ENCODE measurements at places on chromosomes 11 and 22. TPM values are rescaled to one million over a fixed set of nuclear protein-coding genes. Genes with fewer than 3 reads are reported as not detected.

DNA sequence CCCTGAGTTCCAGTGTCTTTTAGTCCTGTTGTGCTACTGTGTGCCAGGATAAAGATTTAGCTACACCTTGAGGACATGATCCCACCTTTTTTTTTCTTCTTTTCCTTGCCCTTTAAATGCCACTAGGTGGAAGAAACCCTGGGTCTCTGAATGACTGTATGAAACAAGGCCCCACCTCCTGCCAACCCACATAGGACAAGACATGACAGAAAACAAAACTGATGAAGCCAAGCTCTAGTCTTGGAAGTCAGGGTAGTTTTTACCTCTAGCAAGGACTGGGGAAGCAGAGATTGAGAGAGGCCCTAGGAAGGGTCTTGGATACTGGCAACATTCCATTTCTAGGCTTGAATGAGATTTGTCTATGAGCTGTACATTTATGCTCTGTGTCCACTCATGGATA is 410.7 kb downstream of the MIAT start:
- no peak for DNase-seq

DNA sequence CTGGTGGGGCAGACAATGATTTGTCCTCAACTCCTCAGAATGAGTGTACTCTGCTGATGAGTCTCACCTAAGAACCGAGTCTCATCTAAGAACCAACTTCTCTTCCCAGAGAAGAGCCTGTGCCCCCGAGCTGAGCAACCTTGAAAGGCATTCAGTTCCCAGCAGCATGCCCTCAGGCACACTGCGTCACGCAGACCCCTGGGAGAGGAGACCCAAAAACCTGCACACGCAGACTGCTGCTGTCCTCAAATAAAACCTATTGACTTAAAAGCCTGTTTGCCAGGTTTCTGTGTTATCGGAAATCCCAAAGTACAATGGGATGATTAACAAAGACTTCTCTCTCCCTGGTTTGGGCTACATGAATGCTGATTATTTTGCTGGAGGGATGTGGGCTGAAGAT is 121.2 kb downstream of the C11orf58 start:
- DNase-seq: no peak

- DNase-seq: peak; percentile 30
These were observed 1.8 kb upstream of the SMIM35 start for GRCh38 chr11:118088531-118088930.

DNA sequence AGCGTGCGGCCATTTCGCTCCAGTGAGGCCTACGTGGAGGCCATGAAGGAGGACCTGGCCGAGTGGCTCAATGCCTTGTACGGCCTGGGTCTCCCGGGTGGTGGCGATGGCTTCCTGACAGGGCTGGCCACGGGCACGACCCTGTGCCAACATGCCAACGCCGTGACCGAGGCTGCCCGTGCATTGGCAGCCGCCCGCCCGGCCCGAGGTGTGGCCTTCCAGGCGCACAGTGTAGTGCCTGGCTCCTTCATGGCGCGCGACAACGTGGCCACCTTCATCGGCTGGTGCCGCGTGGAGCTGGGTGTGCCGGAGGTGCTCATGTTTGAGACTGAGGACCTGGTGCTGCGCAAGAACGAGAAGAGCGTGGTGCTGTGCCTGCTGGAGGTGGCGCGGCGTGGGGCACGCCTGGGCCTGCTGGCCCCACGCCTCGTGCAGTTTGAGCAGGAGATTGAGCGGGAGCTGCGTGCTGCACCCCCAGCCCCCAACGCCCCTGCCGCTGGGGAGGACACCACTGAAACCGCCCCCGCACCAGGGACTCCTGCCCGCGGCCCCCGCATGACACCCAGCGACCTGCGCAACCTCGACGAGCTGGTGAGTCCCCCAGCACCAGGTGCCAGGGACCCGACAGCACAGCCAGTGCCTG is 1.8 kb downstream of the GAS2L1 start:
- DNase-seq: peak; percentile 33

- no peak for DNase-seq
These were observed 18.4 kb downstream of the TTC12 start for GRCh38 chr11:113332638-113333329.

SCUBE1 gene
- total RNA-seq: not detected

RGL4 gene
- not detected for total RNA-seq

DNA sequence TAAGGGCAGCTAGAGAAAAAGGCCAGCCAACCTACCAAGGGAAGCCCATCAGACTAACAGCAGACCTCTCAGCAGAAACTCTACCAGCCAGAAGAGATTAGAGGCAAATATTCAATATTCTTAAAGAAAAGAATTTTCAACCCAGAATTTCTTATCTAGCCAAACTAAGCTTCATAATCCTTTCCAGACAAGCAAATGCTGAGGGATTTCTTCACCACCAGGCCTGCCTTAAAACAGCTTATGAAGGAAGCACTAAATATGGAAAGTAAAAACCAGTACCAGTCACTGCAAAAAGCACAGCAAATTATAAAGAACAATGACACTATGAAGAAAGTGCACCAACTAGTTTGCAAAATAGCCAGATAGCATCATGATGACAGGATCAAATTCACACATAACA is 30.6 kb upstream of the CASP12 start:
- DNase-seq: no peak

OR6X1 gene
- total RNA-seq: not detected

DNA sequence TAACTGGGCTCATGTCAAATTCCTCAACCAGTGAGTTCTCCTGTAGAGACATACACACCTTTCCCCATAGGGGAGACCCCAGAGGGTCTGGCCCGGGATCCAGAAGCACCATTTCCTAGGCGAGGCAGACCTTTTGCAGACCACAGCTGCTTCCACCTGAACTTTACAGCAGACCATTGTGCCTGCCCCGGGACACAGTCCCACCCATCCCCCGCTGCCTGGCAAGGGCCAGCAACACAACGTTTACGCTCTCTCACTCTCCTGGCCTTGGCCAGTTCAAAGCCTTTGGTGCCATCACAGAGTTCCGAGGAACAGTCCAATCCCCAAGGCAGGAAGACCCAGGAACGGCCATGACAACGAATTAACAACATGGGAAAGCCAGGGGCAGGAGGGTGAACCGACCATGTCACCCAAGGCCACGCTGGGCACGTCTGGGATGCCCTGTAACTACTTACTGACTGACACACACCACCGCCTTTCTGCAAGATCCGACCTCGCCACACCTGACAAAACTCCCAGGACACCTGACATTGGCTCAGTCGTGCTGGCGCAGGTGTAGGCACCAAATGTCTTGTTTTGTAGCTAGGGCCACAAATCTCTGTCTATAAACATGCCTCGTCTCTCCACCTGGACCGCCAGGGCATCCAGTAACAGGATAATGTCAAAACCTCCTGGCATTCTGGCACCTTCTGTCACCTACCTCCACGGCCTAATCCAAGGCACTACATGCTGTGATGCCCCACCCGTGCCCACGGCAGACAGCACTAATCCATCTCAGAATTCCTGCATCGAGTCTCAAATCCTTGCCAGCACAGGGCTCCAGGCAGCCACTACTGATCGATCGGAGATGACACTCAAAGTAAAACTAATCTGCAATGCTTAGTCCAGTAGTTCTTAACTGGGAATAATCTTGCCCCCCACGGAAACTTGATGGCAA is 51.3 kb downstream of the MYH9 start:
- no peak for DNase-seq

DNA sequence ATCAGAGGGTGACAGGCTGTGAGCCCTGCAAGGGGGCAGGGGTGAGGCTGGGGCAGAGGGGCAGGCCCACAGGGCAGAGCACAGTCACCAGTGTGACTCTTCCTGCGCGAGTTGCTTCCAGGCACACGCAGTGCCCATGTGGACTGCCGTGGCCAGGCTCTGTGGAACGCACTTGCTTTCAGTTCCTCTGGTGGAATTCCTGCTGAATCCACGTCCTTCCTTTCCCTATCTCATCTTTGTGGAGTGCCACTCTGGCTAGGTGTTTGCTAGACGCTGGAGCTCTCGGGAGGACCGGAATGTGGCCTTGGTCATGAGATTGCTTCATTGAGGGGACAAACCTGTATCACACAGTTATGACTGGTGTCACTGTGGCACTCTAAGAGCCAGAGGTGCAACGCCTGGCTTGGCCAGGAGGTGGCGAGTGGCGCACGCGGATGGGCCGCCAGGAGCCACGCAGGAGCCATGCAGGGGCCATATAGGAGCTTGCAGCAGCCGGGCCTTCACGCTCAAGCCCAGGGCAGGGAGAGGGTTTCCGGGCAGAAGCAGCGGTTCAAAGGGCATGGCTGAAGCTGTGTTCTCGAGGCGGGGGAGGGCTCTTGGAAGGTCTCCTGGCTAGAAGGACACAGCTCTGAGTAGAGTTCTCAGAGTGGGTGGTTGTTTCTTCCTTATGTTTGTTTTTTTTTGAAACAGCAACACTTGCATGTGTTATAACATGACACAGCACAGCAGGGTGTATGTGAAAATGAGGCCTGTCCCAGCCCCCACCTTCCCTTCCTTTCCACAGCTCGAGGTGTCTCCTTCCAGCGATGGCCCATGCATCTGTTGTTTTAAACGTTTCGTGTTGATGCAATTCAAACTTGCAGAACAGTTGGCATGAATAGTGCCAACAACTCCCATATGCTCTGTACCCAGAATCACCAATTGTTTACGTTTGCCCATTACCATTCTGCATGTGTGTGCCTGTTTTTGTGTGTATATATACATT is 36.2 kb downstream of the TBC1D22A start:
- DNase-seq: peak; percentile 61

- DNase-seq: no peak
These were observed 156.5 kb upstream of the SOX6 start for GRCh38 chr11:16512899-16513241.

DNA sequence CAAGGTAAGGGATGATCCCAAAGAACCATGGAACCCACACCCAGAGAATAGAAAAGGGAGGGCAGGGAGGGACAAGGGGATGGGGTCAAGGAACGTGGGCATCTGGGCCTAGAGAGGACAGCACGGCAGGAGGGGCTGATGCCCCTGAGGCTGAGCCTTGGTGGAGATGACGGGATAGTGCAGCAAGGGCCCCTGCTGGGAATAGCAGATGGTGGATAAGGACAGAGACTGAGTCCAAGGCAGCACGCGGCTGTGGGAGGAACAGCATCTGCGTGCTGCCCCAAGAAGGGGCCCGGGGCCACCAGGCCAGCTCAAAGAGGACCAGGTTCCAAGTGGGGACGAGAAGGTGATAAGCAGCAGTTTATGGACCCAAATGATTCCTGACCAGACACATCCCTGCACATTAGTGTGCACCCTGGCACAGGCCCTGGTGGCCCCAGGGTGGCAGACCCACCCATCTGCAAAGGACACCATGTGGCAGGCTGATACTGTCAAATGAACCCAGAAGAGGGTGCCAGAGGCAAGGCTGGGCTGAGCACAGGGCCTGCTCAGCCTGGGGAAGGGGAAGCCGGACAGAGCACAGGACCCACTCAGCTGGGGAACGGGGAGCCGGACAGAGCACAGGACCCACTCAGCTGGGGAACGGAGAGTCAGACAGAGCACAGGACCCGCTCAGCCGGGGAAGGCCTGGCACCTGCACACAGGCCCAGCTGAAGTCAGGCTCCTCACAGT is 12.8 kb upstream of the TESMIN start:
- DNase-seq: no peak

C11orf86 gene
- not detected for total RNA-seq

GRCh38 chr11:12125609-12126149 is 15.3 kb downstream of the MICAL2 start:
- peak; percentile 76 for DNase-seq

GRCh38 chr22:26445577-26446275 is 16.7 kb downstream of the ASPHD2 start:
- no peak for DNase-seq

DNA sequence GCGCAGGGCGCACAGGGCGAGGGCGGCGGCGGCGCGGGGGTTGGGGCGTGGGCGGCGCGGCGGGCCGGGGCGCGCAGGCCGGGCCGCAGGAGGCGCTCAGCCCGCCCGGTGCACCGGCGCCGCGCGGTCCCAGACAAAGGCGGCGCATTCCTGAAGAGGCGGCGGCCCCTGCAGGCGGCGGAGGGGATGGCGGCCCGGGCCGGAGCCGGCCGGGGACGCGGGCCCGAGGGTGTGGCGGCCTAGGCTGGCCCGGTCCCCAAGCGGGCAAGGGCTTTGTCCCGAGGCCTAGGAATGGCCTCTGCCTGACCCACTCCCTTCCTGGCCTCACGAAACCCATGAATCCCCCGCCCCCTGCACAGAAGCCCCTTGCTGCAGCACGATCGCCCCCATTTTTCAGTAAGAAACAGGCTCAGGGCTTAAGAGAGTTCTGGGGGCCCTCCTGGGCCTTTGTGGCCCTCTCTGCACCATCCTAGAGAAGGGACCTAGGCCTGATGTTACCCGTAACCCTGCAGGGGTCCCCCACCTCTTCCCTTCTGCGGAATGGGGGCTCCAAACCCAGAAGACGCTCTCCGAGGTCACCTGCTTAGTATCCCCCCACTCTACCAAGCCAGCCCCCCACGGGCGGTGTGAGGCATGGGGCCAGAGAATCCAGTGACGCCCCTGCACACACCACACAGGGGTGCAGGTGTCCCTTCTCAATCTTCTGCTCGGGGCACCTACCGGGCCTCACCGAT is at the start of gene RTN4R:
Gene RTN4R, minus strand, starts transcription at position 40 of the 734 bp plus-strand sequence. CDS start 226 bp downstream, outside the sequence.
- DNase-seq: peak; percentile 58

LAYN gene
- total RNA-seq: not detected

- no peak for DNase-seq
These were observed 6.9 kb upstream of the CHORDC1 start for GRCh38 chr11:90229791-90230190.

- DNase-seq: no peak
These were observed 47.6 kb upstream of the GCAT start for GRCh38 chr22:37760152-37760551.

KDM4E gene
- not detected for total RNA-seq

- DNase-seq: no peak
These were observed 14.6 kb downstream of the CCDC83 start for GRCh38 chr11:85869781-85870180.

CCDC15 gene
- 2.8 TPM for total RNA-seq
